NCI-H1048 (cell line): ENCODE measurements at places on chromosomes 2 and 18.

GRCh38 chr18:28183418-28184078 lies 6.6 kb upstream of the CDH2 start:
- DNase-seq = no peak

GRCh38 chr18:24189664-24190346 lies 50.9 kb downstream of the CABYR start:
- DNase-seq = no peak

- DNase-seq = no peak
These were observed 46.9 kb upstream of the CYP20A1 start for GRCh38 chr2:203191961-203192360.

DNA sequence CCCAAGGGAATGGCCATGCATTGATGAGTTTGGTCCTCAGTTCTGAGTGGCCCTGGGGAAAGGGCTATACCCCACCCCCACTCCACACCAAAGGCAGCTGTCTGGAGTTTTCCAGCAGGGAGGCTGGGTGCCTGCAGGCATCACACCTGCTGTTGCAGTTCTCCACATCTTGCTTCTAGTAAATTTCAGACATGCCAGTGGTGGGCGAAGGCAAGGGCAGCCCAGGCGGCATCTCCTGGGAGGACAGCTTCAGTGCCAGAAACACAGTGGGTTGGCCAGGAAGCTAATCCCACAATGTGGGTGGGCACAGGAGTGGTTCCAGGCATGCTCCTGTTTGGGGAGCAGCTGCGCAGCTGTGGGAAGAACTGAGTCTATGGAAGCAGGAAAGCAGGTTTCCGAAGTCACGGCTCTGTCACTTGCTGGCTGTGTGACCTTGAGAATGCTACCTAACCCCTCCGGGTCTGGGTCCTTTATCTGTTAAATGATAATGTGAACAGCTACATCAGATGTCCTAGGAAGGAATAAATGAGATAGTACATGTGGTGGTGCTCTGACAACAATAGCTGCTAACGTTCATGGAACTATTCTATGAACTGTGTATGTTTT lies 84.6 kb upstream of the SPTBN1 start:
- DNase-seq = no peak

DNA sequence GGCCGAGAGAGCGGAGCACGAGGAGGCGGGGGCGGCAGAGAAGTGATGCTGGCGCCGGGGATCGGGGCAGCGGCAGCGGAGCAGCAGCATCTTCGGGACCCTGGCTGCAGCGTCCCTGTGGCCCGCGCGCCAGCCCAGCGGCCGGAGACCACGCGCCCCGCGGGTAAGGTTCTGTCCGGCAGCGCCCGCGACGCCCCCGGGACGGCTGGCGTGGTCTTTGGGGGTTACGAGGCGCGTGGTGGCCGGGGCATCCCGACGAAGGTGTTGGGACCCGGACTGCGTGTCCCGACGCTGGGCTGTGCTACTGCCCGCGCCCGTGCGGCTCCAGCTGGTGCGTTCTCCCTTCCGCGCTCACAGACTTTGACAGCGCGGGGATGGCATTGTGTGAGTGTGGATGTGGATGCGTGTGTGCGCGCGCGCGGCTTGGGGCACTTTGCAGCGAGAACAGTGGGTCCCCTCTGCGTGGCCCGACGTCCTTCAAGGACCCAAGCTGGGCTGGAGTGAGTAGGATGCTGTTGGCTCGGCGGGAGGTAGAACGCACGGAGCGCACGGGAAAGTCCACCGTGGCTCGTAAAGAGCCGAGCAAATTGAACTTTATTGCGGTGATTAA lies 405.0 kb downstream of the XIRP2 start:
- DNase-seq = no peak

GRCh38 chr2:171807831-171808393 lies 86.1 kb downstream of the SLC25A12 start:
- DNase-seq = no peak

DNA sequence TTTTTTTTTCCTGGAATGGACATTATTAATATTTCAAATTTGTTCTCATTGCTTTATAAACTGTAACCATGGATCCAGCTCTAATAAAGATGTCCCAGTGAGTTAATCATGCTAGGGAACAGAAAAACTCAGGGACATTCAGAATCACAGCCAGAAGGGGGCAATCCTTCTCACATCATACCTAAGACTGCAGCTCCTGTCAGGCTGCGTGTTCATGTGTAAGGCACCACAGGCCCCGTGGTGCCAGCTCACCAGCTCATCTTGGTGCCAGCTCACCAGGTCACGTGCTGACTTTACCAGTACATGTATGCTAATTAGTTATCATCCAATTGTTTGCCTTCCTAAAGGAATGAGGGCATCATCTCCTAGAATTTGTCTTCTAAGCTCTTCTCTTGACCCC lies 84.7 kb upstream of the NEDD4L start:
- no peak for DNase-seq

GRCh38 chr2:162073888-162074631 lies at the start of gene DPP4:
Gene DPP4, minus strand, starts transcription at chr2:162074215. Its CDS starts 234 bp downstream, at chr2:162073981.
- DNase-seq = no peak

- DNase-seq = no peak
These were observed 68.8 kb upstream of the SPTBN1 start for GRCh38 chr2:54387059-54387991.

GRCh38 chr2:120369250-120369649 lies 23.3 kb downstream of the INHBB start:
- DNase-seq = no peak

DNA sequence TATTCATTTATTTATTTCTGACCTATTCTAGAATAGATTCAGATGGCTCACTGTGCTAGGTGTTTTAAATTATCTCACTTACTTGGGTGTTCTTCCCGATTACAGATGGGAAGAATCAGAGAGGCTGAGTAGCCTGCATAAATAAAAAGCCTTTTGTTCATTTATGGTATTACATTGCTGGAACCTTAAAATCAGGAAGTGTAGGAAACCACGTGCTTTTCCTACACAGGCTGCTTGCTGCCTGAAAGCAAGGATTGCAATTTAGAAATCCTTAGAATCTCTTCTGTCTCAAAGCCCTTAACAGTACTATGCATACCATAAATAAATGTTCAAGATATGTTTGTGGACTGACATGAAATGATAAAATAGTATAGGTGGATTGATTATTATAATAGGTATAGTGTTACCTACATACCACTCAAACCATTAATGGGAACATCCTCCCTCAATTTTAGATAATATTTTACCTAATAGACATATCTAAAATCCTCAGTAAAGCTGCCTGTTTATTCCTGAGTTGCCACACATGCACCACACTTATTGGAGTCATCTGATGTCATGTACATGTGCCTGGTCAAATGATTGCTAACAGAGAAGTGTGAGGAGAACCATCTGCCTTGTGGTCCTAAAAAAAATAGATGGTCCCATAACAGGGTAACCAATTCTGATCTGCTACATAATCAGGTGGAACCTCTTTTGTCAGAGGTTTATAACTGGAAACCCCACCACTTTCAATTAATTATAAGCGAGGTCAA lies 73.5 kb upstream of the C2orf15 start:
- DNase-seq = no peak

GRCh38 chr18:9737006-9737405 lies 28.9 kb downstream of the RAB31 start:
- no peak for DNase-seq

DNA sequence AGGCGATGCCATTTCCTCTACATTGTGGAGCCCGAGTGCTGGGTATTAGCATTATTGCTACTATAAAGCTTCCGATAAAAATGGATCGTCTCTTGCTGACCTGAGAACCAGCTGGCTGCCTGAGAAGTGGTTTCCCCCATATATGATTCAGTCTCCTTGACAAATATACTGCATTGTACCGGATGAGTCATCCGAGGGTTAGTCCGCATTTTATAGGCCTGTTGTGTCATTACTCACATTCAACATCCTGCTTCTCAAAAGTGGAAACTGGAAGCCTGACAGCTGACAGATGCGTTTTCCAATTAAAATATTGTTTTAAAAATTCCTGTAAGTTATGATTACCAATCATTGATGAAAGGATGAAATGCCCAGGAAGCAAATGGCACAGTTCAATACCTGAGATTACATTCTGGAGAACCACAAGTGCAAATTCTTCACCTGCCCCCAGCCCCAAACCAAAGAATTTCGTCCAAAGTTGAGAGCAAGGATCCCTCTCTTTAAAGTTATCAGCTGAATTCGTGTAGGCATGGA lies 65.7 kb downstream of the SPRED2 start:
- no peak for DNase-seq

DNA sequence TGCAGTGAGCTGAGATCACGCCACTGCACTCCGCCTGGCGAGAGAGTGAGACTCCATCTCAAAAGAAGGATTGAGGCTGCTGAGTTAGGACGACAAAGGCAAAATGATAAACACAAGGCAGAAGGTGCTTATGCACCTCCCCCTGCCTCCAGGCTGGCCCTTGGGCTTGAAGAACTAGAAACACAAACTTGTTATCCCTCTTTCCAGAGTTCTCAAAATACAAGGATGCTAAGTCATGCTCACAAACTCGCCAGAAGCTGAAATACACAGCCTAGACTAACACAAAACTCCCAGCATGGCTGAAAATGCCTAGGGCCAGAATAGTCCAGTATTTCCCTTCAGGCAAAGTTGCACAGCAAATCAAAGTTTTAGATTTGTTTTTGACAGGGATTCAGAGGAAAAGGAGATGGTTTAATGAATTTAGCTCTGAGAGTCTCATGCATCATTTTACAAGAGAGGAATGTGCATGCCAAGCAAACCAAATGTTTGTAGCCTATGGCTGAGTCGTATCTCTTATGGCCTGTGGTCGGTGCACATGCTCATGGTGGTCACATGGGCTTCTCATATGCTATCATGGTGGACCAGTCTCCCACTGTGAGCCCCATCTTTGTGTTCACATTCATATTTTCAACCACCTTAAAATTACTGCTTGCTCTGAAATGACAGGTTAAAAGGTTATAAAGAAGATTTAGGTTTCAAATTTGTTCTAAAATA lies 16.2 kb upstream of the MREG start:
- DNase-seq = no peak

DNA sequence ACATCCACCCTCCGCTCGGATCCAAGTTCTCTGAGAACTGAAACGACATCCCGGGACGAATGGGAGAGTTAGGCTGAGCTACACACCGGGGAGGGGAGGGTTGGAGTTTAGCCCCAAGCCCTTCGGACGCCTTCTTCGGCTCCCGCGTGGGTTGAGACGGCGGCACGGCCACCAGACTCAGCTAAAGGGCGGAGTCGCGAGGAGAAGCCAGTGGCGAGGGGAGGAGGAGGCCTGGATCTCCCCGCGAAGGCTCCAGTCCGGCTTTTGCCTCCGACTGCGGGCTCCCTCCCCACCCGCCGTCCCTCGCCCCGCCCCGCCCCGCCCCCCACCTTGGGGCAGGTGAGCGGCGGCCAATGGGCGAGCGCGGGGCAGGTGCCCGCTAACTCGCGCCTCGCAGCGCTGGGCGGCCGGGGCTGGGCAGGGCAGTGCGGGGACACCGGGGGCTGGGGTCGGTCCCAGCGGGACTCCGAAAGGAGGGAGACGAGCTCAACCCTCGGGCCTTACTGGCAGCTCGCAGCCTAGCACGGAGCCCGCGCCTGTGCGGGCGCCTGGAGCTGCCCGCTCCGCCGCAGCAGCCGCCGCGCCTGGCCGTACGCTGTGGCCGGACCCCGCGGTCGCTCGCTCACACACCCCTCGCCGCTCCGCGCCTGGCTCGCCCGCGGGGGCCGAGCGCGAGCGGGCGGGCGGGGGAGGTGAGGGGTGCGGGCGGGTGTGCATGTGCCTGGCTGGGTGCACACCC lies at the start of gene EMX1:
Gene EMX1, plus strand, starts transcription at position 382 of the 739 bp plus-strand sequence. Its CDS starts 334 bp downstream, at position 716.
- peak; percentile 56 for DNase-seq

DNA sequence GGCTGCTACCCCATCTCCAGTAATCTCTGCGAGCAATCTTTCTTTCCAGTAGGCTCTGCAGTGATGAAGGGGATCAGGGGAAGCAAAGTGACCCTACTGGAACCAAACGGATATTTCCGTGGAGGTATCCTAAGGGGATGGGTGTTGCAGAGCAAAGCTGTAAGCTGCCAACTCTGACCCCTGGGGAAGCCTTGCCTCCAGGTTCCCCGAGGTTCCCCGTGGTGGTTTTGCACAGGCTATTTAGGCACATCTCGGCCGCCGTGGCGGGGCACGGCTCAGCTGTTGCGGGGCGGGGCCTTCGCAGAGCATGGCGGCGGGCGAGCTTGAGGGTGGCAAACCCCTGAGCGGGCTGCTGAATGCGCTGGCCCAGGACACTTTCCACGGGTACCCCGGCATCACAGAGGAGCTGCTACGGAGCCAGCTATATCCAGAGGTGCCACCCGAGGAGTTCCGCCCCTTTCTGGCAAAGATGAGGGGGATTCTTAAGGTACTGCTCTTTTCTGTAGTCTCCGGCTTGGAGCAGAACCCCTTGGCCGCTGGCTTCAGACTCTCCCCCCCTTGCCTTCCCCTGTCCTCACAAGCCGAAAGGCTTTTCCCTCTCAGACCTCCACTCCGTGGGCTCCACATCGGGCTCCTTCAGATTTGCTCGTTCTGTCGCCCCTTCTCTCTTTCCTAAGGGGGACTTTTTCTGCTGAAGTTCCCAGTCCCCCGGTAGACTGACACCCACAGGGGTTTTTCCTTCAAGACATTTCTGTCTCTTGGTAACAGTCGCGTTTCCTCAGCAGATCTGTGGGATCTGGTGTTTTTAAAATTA lies at the start of gene COMMD1:
Gene COMMD1, plus strand, starts transcription at position 303 of the 814 bp plus-strand sequence. Its CDS starts 5 bp downstream, at position 308.
- peak; percentile 53 for DNase-seq

GRCh38 chr2:145692971-145693478 lies 1173.1 kb upstream of the ZEB2 start:
- DNase-seq = no peak
